ENCODE measurements at places on chromosomes 13 and 19. TPM values are rescaled to one million over a fixed set of nuclear protein-coding genes. Genes with fewer than 3 reads are reported as not detected.

The TSSK6 gene
- total RNA-seq = not detected

The VWA8 gene
- total RNA-seq = 18.8 TPM

The SLC17A7 gene
- not detected for total RNA-seq

The GPR18 gene
- not detected for total RNA-seq

The SSC5D gene
- not detected for total RNA-seq

The NKG7 gene
- not detected for total RNA-seq

The FAM83E gene
- total RNA-seq = not detected

The KLK11 gene
- not detected for total RNA-seq

The C19orf33 gene
- not detected for total RNA-seq

DNA sequence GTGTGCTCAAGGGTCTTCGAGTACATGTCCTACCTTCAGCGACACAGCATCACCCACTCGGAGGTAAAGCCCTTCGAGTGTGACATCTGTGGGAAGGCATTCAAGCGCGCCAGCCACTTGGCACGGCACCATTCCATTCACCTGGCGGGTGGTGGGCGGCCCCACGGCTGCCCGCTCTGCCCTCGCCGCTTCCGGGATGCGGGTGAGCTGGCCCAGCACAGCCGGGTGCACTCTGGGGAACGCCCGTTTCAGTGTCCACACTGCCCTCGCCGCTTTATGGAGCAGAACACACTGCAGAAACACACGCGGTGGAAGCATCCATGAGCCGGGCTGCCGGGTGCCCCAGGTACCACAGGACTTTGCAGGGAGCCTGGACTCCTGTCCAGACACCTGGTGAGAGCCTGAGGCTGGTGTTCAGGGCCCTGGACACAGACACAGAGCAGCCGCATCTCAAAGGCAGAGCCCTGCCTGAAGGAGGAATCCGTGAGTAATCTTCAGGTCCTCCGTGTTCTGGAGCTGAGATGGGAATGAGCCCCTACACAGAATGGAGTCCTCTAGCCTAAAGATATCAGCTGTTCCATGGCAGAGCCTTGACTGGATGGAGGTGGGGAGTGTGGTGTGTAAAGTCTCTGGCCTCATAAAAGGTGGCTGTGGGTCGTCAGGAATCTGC lies 1.5 kb downstream of the ZNF581 start:
- no peak for DNase-seq

DNA sequence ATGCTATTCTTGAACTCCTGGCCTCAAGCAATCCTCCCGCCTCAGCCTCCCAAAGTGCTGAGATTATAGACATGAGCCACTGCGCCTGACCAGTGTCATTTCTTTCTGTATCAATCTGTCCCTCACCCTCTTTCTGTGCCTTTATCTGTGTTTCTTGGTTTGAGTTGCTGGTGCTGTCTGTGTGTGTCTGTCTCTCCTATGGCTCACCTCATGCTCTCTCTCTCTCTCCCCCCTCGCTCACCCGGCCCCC lies 9.9 kb downstream of the IRF2BP1 start:
- no peak for DNase-seq

DNA sequence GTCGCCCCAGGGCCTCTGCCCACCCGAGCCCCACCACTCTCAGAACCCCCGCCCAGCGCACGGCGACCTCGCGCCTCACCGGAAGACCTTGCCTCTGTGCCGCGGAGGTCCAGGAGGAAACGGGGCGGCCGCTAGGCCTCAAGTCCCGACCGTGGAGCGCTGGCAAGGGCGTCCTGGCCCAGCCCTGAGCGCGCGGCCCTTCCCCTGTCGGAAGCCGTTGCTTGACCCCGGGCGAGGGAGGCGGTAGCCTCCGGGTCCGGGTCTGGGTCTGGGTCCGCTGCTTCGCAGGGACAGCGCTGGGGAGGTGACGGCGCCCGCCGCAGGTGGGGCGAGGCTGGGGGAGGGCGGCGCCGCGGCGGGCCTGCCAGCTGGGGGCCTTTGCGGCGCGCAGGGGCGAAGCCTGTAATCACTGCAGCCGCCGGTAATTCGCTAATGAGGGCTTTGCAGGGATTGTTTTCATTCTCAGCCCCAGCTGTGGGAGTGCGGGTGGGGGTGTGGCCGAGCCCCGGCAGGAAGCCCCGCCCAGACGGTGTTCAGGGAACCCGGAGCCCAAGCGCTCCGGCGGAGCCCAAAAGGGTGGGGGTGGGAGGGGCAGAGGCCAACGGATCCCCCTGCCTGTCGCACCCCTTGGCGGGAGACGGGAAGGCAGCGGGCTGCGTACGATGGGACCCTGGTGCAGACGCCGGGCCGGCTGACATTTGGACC lies 8.6 kb downstream of the C19orf25 start:
- no peak for DNase-seq

DNA sequence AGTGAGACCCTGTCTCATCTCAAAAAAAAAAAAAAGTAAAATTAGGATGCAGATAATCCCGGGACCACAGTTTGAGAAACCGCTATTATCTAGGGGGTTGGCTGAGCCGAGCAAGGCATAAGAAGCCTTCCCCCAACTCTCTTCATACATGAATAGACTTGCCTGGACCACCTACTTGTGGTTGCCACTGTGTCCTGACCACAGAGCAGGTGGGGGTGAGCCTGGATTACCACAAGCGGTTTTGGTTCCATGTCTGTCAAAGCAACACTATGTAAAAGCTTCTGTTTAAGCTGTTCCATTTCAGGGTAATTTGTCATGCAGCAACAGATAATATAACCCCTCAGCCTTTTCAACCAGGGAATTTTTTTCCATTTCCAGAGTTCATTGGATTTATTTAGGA lies 3.3 kb upstream of the NAPA start:
- DNase-seq = no peak

GRCh38 chr19:57269515-57270250 lies 10.6 kb upstream of the ZNF460 start:
- DNase-seq = no peak

DNA sequence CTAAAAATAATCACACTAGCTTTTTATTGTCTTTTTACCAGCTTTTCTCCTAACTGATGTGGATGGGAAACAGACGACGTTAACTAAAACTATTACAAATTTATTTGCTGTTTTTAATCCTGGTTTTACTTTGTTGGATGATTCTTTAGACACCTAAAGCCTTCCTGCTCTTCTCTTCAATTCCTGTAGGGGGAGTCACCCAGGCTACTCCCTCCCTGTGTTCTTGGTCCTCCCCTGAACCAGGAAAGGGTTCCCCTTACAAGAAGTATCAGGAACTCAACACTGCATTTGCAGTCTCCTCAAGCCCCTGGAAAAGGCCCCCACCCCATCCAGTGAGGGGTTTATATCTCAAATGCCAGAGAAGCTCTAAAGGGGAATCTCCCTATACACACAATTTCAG lies 206.1 kb downstream of the SUCLA2 start:
- DNase-seq = no peak

- DNase-seq = no peak
Measured at GRCh38 chr19:19487077-19487949, 28.0 kb downstream of the TSSK6 start.

DNA sequence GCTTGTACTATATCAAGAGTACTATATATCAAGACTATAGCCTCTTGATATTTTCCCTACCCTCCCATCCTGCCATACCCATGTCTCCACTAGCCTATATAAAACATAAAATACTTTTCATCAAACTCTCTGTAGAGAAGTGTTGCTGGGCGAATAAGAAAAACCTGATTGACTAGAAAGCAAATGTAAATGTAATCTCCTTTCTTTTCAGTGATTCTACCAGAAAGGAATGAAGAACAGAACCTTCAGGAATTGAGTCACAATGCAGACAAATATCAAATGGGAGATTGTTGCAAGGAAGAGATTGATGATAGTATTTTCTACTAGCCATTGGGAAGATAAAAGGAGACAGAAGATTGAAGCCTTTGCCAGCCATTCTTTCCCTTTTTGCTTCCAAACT lies 89.2 kb downstream of the KCNRG start:
- DNase-seq = no peak

GRCh38 chr13:21043898-21044297 lies 17.5 kb downstream of the LATS2 start:
- DNase-seq = peak; percentile 68

GRCh38 chr19:3694361-3695123 lies 5.7 kb downstream of the PIP5K1C start:
- DNase-seq = no peak

GRCh38 chr13:45788011-45788410 lies 63.5 kb downstream of the SIAH3 start:
- DNase-seq = no peak

GRCh38 chr19:1974381-1975161 lies 33.6 kb downstream of the CSNK1G2 start:
- no peak for DNase-seq

- DNase-seq = no peak
Measured at GRCh38 chr19:3618811-3619630, 7.6 kb downstream of the CACTIN start.

GRCh38 chr13:30974350-30974749 lies 41.9 kb downstream of the TEX26 start:
- no peak for DNase-seq

GRCh38 chr19:15374796-15375440 lies 4.7 kb downstream of the AKAP8 start:
- no peak for DNase-seq

DNA sequence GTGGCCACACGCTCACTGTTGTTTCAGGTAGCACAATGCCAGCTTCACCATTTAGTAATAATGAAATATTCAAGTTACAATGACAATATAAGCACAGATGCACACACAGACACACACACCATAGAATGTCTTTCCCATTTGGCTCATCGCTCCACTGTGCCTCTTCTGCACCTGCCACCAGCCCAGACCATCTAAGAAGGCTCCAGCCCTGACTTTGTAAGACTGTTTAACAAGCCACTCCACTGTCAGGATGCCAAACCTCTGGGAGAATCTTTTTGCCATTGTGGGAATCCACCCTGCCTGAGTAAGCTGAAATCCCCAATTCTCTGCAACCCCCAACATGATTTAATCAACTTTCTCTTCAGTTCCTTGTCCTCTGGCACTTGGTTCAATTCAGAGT lies 60.6 kb downstream of the LHFPL6 start:
- no peak for DNase-seq

DNA sequence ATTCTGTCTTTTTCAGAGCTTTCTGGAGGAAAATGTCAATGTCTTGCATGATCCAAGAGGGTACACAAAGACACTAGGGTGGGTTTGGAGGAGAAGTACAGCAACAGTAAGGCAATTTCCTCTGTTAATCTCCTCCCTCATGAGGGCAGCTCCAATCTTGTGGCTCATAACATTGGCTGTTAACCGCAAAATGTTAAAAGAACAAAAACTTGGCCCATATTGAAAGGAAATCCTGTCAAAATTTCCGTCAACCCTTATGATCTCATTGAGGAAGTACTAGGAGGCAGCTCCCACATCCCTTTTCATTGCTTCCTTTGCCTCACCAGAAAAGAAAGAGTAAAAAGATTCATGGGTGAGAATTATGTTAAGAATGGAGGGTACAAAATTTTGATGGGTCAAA lies 11.6 kb downstream of the OXGR1 start:
- no peak for DNase-seq

GRCh38 chr13:96198038-96198437 lies 108.1 kb downstream of the HS6ST3 start:
- DNase-seq = no peak

DNA sequence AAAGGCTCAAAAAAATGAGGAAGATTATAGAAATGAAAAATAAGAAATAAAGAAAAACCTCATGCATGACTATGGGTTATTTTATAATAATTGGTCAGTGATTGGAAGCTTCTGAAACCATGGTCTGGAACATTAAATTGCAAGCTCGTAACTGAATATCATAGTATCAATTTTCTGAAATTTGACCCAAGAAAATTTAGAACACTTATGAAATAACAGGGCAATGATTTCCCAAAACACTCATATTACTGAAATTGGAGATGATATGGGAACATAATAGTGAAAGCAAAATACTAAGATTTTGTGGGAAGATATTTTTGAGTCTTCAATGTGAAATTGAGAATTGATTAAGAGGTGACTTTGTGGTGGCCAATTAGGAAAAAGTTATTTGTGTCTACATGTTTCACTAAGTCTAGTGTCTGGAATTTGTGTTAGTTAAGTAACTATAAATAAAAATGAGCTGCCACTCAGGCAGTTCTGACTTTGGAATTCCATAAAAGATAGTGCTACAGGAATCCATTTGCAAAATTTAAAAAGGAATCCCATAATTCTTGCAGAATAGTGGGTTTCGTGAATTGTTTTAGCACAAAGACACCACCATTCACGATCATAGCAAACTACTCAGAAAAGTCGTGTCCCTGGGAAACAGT lies 603.0 kb downstream of the LMO7 start:
- DNase-seq = no peak

GRCh38 chr13:59677966-59678814 lies 485.5 kb downstream of the DIAPH3 start:
- DNase-seq = no peak

- no peak for DNase-seq
Measured at GRCh38 chr13:40383132-40383531, 283.3 kb downstream of the FOXO1 start.

- peak; percentile 34 for DNase-seq
Measured at GRCh38 chr19:10780368-10780767, 55.6 kb downstream of the TMED1 start.

DNA sequence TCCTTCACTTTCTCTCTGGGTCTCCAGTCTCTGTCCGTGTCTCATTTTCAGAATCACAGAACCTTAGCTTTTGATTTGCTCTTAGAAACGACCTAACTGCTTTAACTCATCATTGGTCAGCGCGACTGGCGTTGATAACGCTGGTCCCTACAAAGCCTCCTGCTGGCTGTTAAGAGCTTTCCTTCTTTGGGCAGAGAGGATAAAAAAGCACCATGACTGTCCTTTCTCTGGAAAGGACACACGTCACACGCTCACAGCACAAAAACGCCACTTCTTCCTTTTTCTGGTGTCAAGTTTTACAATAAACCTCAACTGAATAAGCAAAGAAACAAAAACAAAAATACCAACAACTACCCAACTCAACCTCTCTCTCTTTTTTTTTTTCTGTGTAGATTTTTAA lies 1.7 kb upstream of the KLK12 start:
- no peak for DNase-seq

- DNase-seq = peak; percentile 67
Measured at GRCh38 chr19:9917321-9917720, 19.0 kb downstream of the OLFM2 start.

- no peak for DNase-seq
Measured at GRCh38 chr19:52658595-52658994, 20.4 kb upstream of the ZNF83 start.

DNA sequence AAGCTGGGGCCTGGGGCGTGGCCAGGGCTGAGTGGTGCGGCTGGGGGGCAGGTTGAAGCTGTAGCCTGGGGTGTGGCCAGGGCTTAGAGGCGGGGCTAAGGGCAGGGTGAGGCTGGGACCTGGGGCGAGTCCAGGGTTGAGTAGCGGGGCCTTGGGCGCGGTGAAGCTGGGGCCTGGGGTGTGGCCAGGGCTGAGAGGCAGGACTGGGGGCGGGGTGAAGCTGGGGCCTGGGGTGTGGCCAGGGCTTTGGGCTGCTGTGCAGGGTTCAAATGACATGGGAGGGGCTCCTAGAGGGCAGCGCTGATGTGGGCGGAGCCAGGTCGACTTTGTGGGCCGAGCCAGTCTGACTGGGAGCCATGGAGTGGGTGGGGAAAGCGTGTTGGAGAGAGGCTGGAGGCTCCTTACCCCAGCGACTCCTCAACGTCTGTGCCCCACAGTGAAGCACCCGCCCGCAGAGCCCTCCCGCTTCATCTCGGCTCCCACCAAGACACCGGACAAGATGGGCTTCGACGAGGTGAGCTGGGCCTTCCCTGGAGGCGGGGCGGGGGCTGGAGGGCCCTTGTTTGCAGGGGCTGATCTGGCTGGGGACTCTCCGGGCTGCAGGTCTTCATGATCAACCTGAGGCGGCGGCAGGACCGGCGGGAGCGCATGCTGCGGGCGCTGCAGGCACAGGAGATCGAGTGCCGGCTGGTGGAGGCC lies 21.5 kb downstream of the COLGALT1 start:
- peak; percentile 48 for DNase-seq
